Stimulated activated CD8-positive, alpha-beta memory T cell treated with anti-CD3 and anti-CD28 coated beads, Interleukin-12 subunit alpha, Interleukin-12 subunit beta, amount 100 ng/mL, for 1 hour (primary cell): ENCODE measurements at places on chromosomes 1 and 21.

DNA sequence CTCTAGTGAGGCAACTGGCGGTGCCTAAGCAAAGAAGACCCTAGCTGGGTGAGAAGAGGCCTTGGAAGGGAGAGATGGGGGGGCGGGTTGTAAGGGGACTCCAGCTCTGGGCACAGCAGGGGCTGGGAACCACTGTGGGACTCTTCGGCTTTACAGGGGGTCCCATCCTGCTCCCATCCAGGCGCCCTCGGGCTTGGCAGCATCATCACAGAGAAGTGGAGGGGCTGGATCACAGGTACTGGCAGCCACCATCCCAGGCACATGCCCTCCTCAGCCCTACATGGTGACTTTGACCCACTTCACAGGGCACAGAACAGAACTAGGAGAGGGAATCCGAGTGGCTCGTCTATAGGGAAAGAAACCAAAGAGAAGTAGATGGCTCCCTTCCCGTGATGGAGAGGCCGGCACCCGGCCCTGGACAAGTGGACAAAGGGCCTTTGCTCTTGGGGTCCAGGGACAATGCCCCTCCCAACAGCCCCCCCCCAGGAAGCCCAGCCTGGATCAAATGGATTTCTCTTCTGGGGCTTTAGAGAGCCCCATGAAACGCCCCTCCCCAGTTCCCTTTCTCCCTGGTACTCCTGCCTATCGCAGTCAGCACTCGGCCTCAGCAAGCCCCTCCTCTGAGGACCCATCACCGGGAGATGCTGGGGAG lies 54.0 kb upstream of the ECE1 start:
- no peak for DNase-seq

DNA sequence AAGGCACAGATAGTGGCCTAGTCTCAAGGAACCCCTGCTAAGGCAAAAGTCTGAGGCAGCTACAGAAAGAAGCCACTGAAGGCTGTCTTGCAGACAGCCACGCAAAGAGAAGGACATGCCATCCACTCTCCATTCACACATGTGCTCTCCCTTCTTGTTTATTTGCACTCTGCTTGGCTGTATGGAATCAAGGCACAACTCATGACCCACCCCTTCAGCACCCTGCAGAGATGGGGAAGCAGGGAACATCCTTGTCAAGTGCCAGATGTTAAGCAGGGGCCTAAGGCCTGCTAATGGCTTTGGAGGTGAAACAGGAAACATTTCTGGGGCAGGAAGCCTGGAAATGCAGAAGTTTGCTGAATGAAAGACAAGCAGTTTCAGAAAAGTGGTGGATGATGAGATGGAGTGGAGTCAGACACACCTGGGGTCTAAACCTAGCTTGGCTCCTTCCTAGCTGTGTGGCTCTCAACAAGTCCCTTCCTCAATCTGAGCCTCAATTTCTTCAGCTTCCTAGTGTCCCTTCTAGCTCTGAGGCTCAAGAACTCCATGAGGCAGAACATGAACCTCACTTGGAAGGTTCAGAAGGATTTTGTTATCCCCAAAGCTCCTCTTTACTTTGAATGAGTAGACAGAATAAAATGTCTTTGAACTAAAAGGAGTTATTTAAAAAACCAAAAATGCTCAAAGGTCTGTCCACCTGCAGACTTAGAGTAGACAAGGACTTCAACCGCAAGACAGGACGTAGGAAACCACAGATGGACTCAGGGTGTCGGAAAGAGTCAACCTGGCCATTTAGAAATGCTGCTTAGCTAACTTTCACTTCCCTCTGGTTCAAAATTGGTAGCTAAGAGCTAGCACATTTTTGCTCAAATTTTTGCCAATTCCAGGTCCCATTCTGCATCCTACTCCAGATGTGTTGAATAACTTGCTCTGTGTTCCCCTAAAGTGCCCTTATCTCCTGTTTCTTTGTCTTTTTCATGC lies 283.1 kb downstream of the PLPP3 start:
- DNase-seq: no peak

GRCh38 chr21:28776251-28776650 lies 216.4 kb downstream of the LTN1 start:
- DNase-seq: no peak

- no peak for DNase-seq
Measured at GRCh38 chr1:165031001-165031400, 325.5 kb downstream of the LMX1A start.

- DNase-seq: no peak
Measured at GRCh38 chr1:163211667-163212066, 9.0 kb upstream of the RGS5 start.

DNA sequence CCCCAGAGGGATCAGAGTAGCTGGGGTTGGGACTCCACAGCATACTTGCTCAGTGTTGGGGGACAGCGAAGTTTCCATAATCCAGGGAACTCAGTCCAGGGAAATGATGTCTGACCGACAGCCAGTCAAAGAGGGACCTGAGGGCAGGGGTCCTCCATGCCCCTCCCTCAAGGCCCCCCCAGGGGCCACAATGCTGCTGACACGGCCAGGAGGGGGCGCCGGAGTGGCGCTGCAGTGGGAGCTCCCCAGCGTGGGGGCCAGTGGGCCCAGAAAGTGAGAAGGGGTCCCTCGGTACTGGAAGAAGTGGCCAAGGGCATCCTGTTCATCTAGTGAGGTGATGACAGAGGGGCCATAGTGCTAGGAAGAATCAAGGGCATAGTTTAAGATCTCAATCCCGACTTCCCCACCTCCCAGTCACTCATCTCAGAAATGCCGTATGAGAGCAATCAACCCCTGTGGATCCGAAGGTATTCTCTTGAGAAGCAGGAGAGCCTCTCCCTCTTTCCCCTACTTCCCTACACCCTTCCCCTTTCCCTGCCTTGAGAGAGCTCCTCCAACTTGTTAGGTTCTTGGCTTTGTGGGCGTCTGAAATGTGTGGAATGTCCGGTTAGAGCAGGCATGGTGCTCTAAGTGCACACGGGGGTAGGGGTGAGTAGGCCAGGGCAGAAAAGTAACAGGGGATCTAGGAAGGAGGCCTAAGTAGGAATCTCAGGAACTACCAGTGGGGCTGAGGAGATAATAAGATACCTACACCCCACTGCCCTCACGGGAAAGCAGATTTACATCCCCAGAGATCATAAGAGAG lies 4.1 kb downstream of the NUDT17 start:
- no peak for DNase-seq

- no peak for DNase-seq
Measured at GRCh38 chr1:201602413-201603265, 63.7 kb downstream of the NAV1 start.

GRCh38 chr1:46489638-46490405 lies at the start of gene DMBX1:
Gene DMBX1 (plus strand): TSS chr1:46489836. CDS start chr1:46507011, 17,175 bp downstream.
- no peak for DNase-seq

GRCh38 chr1:166083887-166084286 lies 82.9 kb downstream of the FAM78B start:
- DNase-seq: no peak

- no peak for DNase-seq
Measured at GRCh38 chr21:45335761-45336534, 48.3 kb upstream of the POFUT2 start.

DNA sequence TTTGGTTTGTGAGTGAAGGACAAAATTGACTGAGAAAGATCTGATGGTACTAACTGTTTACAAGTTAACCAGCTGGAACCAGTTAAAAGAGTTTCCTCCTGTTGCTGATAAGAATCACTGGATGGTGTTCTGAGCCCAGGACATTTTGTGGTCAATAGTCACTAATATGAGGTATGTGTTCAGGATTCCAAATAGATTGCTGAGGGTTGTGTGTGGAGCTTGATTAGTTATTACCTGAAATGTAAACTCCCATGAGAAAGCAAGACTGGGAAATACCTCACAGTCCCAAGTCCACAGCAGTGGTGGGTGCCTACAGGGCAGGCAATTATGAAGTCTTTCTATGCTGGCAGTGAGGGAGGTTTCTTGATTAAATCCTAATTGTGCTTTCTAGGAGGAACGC lies 164.6 kb downstream of the DNM3 start:
- DNase-seq: no peak

DNA sequence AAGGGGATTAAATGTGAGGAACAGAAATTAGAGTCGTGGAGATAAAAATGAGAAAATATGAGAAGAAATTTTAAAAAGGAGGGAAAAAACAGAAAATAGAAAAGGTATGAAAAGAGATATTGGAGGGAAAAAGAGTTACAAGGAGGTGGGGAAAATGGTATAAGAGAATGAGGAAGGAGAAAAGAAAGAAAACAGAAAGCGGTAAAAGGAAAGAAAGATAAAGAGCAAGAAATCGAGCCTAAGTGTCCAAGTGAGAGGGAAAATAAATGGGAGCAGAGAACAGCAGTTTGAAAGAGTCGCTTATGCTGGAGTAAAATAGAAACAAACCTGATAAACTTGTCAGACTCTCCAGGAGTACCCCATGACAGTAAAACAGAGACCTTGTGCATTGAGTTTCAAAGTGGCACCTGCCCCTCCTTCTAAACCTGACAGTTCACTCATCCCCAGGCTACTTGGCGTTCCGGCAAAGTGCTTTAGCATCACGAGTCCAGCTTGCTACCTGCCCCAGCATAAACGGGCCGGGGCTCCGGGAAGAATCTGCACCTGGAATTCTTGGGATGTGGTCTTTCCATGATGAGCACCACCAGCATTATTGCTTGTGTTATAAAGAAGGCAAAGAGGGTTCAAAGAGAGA lies 585 bp downstream of the NEGR1 start:
- no peak for DNase-seq

GRCh38 chr21:15617964-15618363 lies 111.8 kb upstream of the USP25 start:
- DNase-seq: no peak

DNA sequence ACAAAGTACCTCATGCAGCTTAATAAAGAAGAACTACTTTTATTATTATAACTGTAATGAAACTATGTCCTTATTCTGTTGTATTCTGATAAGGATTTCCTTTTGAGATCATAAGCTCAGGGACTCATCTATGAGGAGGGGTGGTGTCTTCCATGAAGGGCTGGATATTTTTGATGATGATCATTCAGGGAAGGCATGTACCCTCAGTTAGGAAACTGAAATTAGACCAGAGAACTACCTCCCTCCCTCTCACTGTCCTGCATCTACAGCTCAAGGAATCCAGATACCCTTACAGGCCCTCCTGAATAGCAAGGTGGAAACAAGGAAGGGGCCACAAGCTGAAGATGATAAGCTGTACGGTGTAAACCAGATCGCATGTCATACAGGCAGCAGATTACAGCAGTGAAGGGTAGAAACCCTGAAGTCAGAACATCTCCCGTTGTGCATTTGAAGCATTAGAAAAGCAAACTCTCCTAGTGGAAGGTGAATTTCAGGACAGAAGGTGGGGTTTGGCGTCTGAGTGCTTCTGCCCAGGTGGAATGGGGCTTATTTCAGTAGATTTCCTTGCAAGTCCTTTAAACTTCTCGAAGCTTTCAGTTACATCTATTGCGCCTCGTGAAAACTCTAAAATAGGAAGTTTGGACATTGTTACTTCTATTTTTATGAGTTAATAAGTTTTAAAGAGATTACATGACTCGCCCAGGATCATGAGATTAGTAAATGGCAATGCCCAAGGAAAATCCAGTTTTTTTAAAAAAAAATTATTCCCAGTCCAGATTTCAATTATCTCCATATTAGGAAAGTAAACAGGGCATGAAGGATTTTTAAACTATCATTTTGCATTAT lies 101.1 kb upstream of the HNRNPU start:
- DNase-seq: no peak

GRCh38 chr1:247531937-247532336 lies 4.3 kb downstream of the OR2C3 start:
- no peak for DNase-seq

GRCh38 chr1:211493876-211494653 lies 2.1 kb upstream of the RD3 start:
- DNase-seq: no peak

- no peak for DNase-seq
Measured at GRCh38 chr1:43541721-43542401, 11.2 kb downstream of the PTPRF start.

GRCh38 chr1:37143800-37144199 lies 109.5 kb upstream of the GRIK3 start:
- DNase-seq: no peak

DNA sequence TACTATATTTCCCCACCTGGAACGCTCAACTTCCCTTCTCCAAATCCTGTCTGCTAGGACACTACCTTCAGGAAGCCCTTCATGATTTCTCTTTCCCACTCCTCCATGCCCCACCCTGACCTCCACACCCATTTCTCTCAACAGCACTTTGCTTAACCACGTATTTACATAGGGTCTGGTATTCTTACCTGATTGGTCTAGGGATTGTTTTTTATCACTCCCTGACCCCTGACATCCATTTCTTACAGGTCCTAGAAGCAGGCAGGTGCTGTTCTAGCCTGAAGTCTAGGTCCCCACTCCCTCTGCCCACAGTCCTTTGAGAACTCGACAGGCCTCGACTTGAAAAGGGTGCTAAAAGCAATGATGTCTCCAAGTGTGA lies 47.5 kb downstream of the DMAP1 start:
- no peak for DNase-seq

- DNase-seq: no peak
Measured at GRCh38 chr1:80509965-80510522, 1290.7 kb upstream of the ADGRL2 start.

DNA sequence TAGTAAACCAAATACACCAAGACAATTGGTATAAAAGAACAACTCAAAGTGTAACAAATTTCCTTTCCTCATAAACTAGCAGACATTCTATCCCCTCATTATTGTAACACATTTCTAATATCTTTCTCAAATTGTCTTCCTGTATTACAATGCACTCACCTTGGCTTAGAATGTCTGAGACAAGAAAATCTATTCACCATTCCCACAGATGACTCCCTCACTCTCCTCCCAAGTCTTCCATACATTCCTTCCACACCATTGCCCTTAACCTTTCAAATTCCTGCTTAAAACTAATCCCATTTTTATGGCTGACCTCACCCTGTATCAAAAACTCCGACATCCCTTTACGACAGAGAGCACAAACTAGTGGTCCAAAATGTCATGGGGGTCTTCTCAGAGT lies 56.0 kb downstream of the LTN1 start:
- no peak for DNase-seq

DNA sequence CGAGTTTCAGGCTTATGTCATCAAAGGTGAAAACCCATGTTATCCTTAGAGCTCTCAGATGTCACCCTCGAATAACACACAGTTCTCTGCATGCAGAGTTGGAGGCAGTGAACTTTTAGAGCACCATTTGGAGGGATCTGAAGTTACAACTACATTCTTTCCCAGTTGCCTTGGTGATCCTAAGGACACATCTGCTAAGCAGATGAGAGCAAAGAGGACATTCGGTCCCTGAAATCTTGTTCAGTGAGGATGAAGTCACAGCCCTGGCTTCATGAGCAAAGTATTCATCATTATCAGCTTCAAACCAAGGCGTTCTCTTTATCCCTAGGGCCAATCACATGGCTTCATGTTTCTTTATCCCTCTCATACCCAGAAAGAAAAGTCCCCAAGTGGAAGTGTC lies 23.1 kb upstream of the MCOLN2 start:
- DNase-seq: no peak

- DNase-seq: no peak
Measured at GRCh38 chr1:190849346-190849745, 371.7 kb upstream of the BRINP3 start.

DNA sequence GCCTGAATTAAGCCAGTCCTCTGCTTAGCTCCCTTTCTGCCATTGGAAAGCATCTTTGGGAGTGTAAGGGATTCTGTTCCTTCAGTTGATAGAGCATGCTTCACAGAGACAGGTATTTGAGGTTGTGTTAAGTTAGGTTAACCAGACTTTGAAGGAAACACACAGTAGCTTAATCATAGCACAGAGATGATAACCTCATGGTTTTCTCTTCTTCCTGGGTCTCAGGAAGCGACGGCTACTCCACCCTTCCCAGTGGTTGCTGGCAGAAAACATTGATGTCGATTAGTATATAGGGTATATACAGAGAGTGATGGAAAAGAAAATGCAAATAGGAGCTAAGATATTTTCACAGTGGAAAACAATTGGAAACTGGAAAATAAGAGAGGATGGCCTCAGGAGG lies 42.0 kb downstream of the S1PR1 start:
- DNase-seq: no peak

- DNase-seq: no peak
Measured at GRCh38 chr1:228544021-228544850, 57.1 kb downstream of the RNF187 start.
